ENCODE measurements at places on chromosomes 4 and X.

GRCh38 chrX:43500246-43500645 lies 155.9 kb upstream of the MAOA start:
- no peak for DNase-seq

DNA sequence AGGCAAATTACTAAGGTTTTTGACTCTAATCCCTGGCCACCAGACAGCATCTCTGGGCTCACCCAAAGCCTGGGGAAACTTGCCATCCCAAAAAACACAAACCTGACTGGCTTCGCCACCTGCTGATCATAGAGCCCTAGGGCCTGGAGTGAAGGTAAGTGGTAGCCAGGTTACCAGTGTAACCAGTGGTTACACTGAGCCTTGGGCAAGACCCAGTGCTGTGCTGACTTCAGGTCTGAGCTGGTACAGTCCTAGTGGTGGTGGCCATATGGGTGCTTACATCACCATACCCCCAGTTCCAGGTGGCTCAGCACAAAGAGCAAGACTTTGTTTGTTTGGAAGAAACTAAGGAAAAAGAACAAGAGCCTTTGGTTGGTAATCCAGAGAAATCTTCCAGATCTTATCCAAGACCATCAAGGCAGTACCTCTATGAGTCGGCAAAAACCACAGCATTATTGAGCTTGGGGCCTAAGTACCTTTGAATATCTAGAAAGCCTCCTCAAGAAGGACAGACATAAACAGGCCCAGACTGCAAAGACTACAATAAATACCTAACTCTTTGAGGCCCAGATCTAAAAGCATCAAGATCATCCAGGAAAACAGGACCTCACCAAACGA lies 13.7 kb downstream of the MED14 start:
- no peak for DNase-seq

DNA sequence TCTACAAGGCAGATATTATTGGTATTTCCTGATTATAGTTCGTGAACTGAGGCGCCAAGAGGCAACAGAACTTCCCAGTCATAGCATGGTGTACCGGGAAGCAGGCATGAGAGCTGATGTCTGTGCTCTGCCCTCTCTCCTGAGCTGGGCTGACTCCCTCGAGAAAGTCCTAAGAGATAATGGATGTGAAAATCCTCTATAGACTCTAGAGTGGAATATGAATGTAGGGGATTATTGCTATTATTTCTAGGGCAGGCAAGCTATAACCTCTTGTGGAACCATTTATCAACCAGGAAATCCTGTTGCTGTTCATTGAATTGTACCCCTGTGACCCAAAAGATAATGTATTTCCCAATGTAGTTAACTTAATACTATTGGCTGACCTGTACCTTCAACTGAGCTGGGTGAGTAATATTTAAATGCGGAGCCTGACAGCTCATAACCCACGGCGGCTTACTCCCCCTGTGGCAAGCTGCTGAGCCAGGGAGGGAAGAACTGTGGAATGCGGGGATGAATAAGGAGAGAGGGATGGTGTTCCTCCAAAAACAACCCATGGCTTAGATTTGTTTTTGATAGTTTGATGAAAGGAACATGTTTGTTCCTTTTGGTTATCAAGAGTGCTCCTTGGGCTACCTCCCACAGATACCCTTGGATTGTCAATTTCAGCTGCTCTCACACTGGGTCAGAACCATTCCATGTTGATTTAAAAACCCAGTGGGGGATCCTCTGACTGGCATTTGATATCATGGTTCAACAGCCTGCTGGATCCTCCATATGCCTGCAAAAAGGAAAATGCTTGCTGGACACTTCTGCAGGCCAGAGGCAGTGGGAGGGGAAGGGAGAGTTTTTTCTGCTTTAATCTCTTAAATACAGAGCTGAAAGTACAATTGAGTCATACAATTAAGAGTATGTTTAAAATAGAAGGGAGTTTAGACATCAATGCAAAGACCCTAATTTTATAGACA lies 339.0 kb upstream of the BOD1L1 start:
- no peak for DNase-seq

GRCh38 chr4:40550948-40551462 lies 78.7 kb downstream of the RBM47 start:
- no peak for DNase-seq

GRCh38 chr4:85741381-85741780 lies 266.4 kb downstream of the ARHGAP24 start:
- DNase-seq: no peak

- no peak for DNase-seq
These were observed 508.7 kb upstream of the HTR2C start for GRCh38 chrX:114075073-114075673.
